ENCODE measurements at places on chromosomes 1 and 21.
A peak's percentile ranks its signal among the peaks of the same experiment; 100 is the strongest.

- no peak for DNase-seq
Measured at GRCh38 chr1:174988986-174989385, 10.8 kb upstream of the CACYBP start.

- no peak for DNase-seq
Measured at GRCh38 chr1:208644401-208645160, 400.4 kb upstream of the PLXNA2 start.

DNA sequence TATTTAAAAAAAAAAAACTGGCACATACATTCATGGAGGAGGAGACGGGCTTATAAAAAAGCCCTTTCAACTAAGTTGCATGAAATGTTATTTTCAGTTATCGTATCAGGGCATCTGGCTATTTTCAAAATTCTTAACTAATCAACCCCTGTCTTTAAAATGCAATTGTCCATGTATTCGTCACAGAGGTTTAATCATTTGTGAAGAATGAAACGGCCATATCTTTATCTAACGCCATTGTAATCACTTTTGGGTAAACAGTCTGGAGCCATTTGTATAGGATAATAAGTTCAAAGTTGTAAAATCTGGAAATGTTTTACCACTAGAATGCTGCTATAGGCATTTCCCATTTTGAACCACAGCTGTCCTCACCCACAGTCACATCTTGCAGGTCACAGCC, 30.4 kb downstream of the SLC30A10 start:
- DNase-seq: no peak

DNA sequence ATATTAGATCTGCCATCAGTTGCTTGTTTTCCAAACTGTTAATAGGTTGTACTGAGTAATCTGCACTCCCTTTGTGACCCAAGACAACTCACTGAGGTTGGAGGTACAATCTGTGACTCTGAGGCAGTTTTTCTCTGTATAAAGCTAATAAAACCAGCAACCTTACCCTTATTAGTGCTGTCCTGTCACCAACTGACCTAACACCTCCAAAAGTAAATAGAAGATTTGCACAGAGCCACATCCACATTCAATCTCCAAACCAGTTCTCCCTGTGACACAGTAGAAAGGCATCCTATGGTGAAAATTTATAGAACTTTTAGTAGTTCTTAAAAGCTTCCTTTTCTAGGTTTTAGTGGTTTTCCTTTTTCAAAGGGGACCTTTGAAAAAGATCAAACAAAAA, 140.4 kb upstream of the ADGRL2 start:
- DNase-seq: no peak

DNA sequence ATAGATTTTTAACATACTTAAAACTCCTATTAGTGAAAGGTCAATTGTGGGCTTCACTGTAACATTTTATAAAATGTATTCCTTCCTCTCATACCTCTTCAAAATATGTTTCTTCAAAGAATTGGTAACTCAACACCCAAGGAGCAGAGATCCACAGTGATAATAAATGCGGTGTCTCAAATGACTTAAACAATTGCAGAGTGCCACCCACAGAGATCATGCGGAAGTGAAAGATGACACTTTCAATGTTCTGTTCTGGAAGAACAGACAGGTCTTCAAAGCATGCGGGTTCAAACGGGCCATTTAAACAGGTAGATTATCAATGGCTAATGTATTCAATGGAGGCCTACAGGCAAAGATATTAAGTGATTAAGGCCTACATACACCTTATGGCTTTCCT, 157.0 kb upstream of the GREM2 start:
- no peak for DNase-seq

DNA sequence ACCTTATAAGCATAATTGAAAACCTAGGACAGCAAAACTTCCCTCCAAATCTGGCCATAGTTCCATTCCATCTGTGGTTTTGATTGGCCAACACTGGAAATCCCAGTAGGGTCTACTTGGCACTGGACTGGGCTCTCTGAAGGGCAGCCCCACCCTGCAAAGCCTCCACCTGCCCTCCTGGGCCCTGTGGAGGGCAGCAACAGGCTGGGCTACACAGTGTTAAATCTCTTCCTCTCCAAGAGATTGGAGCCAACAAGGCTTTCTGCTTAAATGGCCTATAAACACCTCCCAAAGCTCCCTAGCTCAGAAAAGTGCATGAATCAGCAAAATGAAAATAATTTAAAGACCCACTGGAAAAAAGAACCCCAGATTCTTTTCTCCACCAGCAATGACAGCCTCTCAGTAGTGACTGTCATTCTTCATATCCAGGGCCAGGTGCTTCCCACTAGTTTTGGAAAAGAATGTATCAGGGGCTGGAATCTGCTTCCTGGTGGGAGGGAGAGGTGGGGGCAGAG, 58.5 kb downstream of the BEND5 start:
- DNase-seq: no peak

- peak; percentile 34 for DNase-seq
Measured at GRCh38 chr1:66996018-66996682, 57.8 kb downstream of the SLC35D1 start.

DNA sequence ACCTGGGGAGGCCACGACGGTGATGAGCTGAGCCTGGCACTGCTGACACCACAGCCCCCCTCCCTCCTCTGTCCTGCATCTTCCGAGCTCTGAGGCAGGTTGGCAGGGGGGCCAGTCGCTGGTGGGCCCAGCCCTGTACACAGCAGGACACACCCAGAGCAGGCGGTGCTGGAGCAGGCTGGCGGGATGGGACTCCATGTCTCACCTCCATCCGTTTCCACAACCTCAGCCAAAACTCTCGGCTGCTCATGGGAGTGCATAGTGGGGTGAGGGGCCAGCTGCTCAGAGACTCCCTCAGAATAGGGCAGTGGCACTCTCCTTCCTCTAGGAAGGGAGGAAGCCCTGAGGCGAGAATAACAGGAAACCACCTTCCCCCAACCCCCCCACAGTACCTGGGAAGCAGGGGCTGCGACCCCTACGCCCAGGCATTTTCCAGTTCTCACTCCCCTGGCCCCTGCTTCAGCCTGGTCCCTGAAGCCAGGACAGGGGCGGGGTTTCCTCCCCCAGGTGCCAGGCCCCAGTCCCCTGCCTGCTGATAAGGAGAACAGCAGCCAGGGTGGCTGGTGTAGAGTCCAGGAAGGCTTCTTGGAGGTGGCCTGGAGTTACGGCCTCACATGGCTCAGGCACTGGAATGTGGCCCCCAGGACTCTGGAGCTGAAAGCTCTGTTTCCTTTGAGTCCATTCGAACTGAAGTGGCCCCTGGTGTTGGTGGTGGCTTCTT, 3.2 kb upstream of the IBA57 start:
- no peak for DNase-seq

- DNase-seq: no peak
Measured at GRCh38 chr1:11188381-11188780, 774 bp upstream of the ANGPTL7 start.

- no peak for DNase-seq
Measured at GRCh38 chr1:171427852-171428471, 57.4 kb upstream of the PRRC2C start.

DNA sequence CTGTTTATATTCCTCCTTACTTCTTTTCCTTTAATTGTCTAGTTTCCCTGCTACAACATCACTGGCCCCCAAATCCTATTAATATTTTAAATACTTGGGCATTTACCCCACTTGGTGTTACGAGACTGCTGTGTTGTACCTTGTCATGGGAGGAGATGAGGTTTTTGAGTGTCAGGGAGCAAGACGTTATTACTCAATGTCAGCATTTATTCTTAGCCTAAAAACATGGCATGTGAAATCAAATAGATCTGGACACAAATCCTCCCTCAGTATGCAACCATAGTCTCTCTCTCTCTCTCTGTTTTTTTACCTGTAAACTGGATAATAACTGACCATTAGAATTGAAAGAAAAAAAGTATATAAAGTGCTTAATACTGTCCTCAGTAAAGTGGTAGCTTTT, 4.6 kb downstream of the LRRC8B start:
- no peak for DNase-seq

- no peak for DNase-seq
Measured at GRCh38 chr1:207429963-207430362, 24.2 kb upstream of the CR2 start.

DNA sequence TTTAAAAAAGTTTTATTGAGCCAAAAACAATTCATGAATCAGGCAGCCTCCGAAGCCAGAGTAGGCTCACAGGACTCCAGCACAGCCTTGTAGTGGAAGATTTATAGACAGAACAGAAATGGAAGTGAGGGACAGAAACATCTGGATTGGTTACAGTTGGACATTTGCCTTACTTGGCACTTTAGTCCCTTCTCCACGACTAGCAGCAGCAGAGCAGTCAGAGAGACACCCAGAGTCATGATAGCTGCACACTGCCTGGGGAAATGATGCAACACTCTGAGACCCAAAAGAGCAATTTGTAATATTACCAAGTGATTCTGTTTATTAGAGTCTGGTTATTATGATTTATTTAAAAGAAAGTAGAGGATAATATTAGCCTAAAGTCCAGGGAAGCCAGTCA, 72.2 kb upstream of the KRTAP11-1 start:
- no peak for DNase-seq

DNA sequence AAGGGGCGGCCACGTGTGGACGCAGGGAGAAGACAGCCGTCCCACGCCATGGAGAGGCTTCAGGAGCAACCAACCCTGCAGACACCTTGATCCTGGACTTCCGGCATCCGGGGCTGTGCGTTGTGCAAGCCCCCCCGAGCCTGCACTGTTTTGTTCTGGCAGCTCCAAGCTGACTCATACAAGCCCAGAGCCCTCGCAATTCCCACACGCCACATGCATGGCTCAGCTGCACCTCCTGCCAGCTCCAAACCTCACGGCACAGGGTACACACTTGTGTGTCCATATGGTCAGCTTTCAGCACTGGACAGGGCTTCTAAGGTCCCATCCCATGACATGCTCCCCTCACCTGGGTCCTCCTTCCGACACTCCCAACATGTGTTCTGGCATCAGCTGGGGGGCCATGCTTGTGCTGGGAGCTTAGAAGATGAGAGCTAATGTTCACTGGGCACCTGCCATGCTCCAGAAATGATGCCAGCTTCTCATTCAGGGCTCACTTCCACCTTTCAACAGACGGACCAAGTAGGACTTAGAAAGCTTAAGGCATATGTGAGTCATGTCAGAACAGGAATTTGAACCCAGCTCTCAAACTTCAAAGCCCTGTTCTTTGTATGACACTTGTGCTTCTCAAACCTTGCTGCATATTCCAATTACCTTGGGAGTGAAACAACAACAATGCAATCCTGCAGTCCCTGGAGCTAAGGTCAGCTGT, 137.3 kb downstream of the PGBD5 start:
- DNase-seq: no peak

- no peak for DNase-seq
Measured at GRCh38 chr1:192880231-192880630, 71.4 kb downstream of the RGS2 start.

GRCh38 chr1:50285994-50286393, 137.2 kb downstream of the DMRTA2 start:
- DNase-seq: no peak

- no peak for DNase-seq
Measured at GRCh38 chr21:33208534-33208933, 21.2 kb upstream of the IFNAR2 start.

DNA sequence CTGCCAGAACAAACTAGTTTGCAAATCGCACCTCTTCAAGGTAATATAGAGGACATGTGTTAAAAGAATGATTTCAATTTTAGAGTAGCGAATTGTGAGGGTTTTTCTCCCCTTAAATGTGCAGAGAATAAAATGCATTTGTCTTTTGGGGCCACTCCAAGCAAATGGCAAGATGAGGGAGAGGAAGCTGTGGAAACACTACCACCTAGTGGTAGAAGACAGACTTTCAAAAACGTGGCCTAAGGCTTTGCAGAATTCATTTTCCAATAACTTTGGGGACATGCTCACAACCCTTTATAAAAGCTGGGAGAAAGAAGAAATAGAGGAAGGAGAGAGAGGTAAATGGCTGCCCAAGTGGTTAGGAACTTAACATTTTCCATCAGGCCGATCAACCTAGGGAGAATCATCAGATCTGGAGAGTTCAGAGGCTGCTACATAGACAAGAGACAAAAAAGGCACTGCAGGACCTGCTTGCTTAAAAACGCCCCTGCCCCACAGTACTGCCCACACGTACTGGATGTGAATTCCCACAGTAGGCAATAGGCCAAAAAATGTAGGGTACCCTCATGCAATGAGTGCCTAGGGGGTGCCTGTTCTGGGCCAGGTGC, 15.7 kb upstream of the RCAN1 start:
- DNase-seq: peak; percentile 62

- DNase-seq: no peak
Measured at GRCh38 chr1:2228694-2229036, 546 bp downstream of the SKI start.

- no peak for DNase-seq
Measured at GRCh38 chr1:219801156-219801820, 127.1 kb downstream of the SLC30A10 start.

Data from hepatic stellate cell (primary cell).